ENCODE measurements at places on chromosomes 5 and 9.
A peak's percentile ranks its signal among the peaks of the same experiment; 100 is the strongest.

DNA sequence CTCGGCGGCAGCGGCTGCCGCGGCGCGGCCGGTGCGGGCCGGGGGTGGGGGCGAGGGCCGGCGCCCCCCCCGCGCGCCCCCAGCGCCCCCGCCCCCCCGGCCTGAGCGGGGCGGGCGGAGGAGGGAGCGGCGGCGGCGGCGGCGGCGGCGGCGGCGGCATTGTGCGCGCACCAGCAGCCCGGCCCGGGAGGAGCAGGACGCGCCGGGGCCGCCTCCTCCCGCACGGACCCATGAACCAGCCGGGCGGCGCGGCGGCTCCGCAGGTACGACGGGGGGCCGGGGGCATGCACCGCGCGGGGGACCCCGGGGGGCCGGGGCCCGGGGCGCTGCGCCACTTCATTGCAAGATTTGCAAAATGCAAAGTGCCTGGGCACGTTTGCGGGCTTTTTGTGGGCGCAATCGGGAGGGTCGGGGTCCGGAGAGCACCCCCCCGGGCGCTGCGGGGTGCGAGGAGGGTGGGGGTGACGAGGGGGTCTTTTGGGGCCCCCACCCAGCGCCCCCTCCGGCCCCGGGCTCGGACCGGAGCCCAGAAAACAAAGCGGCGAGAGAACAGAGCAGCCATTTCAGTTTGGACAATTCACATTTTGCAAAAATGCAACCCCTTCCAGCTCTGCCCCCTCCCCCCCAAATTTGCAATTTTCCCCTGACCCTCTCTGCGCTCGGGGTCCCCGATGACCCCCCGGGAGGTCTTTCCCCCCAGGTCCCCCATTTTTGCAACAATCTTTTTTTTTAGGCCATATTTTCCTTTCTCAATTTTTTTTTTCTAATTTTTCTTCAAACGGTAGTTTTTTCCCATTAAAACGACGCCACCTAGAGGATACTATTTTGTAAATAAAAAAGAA lies at the start of gene ZNF618:
TSS of gene ZNF618 (plus strand) at position 159 of the 842 bp plus-strand sequence. CDS start at position 231, 72 bp downstream.
- peak; percentile 50 for DNase-seq

- DNase-seq = no peak
These were observed 135.2 kb upstream of the PRDM9 start for GRCh38 chr5:23372177-23372576.

DNA sequence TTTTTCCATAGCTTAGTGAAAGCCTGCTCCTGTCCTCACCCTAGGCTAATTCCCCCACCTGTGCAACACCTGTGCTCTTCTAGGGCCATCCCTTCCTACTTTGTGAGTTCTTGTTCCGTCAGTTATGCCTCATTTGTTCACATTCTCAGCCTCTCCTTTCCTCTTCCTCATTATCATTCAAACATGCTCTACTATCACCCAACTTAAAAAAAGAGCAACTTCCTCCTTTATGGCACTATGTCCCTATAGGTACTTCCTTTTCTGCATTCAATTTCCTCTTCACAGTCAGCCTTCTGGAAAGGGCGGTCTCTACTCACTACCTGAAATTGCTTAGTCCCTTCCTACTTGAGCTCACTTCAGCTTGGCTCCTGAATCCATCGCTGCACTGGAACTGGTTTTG lies 111.8 kb upstream of the LHFPL2 start:
- no peak for DNase-seq

DNA sequence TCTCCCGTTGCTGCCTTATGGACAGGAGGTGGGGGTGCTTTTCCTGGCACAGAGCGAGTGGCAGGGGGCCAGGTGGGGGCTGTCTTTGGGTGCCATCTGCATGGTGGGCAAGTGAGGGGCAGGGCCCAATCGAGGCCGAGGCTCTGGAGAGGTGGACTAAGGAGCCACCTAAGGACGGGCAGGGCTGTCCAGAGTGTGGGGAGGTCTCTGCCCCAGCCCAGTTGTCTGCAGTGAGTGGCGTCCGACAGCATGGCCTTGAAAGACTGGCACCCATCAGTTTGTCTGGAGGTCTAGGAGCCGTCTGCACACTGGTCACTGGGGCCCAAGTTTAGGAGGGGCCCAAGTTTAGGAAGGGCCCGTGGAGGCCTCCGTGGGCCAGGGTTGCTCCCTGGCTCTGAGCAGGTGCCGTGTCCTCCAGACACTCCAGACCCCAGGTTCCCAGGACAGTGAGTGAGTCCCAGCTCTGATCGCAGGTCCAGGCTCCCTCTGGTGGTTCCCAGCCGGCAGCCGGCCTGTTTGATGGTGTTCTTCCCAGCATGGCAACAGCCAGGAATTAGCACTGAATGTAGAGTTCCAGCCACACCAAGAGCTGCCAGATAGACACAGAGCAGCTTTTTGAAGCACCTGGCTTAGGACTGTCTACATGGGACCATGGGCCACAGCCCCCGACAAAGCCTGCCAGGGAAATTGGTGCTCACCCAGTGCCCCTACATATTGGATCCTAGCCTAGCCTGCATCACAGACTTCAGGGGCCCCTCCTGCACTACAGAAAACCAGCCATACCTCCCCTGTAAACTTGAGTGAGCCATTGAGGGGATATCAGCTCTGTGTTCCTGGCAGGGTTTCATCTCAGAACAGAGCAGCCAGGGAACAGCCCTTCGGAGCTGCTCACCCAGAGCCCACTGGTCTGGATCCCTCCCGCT lies 120.9 kb downstream of the WNK2 start:
- DNase-seq = peak; percentile 52

- no peak for DNase-seq
These were observed 58.0 kb downstream of the FXN start for GRCh38 chr9:69093471-69094103.

DNA sequence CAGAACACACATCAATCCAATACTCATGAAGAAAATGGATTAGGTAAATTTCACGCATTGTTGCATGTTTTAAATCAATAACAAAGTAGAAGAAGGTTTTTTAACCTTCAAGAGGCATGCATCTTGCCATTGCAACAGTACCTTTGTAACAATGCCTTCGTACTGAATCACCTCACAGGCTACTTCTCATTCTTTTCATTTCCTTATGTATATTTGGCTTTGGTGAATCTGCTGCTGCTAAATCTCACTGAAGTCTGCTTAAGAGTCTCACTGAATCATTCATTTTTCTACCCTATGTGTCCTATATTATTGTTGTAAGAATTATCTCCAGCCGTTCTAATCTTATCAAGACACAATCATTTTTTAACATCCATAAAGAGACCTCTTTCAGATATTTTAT lies 152.5 kb downstream of the CDH10 start:
- no peak for DNase-seq

- peak; percentile 94 for DNase-seq
These were observed 68.9 kb downstream of the WDR41 start for GRCh38 chr5:77423022-77423750.

- DNase-seq = peak; percentile 36
These were observed 69.3 kb downstream of the COL15A1 start for GRCh38 chr9:99012957-99013512.

GRCh38 chr5:138594305-138595058 lies 19.3 kb upstream of the HSPA9 start:
- no peak for DNase-seq

- no peak for DNase-seq
These were observed 64.8 kb upstream of the CLINT1 start for GRCh38 chr5:157923765-157924164.

- DNase-seq = no peak
These were observed 241.1 kb downstream of the TLR4 start for GRCh38 chr9:117945286-117945685.

DNA sequence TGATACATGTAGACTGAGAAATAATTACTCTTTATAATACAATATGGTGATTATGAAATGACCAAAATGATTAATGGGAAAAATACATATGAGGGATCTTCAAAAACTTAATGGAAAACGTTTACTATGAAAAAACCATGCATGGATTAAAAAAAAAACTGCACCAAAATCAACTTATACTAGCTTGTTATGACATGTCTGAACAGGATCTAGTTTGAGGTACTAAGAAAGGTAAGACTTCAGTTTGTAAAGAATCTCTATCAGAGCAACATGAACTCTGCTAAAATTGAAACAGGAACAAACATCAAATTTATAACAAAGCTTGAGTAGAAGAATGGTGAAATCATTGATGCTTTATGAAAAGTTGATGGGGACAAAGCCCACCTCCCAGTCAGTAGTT lies 178.0 kb downstream of the SLIT3 start:
- no peak for DNase-seq
